ENCODE measurements at places on chromosomes 6 and 20.

- peak; percentile 27 for DNase-seq
Measured at GRCh38 chr6:103273048-103273447, 1586.7 kb downstream of the HACE1 start.

- no peak for DNase-seq
Measured at GRCh38 chr6:142462260-142462659, 160.5 kb downstream of the ADGRG6 start.

DNA sequence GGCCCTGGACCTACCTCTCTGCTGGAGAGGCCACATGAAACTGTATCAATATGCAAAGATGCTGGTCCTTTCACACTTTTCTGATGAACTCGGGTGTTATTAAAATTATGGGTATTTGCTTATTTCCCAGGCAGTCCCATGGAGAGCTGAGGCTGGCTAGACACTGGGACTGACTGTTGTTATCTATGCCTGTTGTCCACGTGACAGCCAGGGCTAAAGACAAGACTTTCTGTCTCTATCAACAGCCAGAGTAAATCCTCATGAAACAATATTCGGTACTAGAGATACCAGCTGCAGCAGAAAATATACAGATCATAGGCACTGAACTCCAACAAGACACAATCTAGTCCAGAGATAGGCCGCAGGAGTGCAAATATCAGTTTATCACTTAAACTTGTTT is 236.4 kb downstream of the FOXA2 start:
- no peak for DNase-seq

GRCh38 chr6:2900221-2900807 is 2.8 kb downstream of the SERPINB9 start:
- no peak for DNase-seq

GRCh38 chr6:157557559-157557958 is 176.6 kb downstream of the ZDHHC14 start:
- no peak for DNase-seq

GRCh38 chr6:15443119-15443830 is 197.4 kb downstream of the JARID2 start:
- DNase-seq = no peak

GRCh38 chr6:164124986-164125385 is 710.5 kb downstream of the QKI start:
- DNase-seq = no peak

DNA sequence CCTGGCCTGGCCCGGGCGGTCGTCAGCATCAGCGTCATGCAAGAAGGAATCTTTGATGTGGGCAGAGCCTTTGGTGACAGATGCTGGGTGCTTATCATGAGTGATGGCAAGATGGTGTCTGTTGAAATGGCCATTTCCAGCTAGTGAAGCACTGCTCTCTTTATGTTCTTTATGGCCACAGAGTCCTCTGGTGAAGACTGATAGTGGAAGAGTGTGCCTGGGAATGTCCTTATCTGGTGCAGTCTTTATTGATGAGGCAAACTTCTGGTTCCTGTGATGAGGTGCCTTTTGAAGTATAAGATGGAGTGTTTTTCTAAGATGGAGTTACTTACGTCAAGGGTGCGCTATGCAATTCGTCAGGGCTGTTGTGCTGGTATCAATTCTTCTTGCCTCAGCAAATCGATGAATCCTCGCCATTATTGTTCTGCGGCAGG is 22.6 kb upstream of the CCR6 start:
- no peak for DNase-seq

DNA sequence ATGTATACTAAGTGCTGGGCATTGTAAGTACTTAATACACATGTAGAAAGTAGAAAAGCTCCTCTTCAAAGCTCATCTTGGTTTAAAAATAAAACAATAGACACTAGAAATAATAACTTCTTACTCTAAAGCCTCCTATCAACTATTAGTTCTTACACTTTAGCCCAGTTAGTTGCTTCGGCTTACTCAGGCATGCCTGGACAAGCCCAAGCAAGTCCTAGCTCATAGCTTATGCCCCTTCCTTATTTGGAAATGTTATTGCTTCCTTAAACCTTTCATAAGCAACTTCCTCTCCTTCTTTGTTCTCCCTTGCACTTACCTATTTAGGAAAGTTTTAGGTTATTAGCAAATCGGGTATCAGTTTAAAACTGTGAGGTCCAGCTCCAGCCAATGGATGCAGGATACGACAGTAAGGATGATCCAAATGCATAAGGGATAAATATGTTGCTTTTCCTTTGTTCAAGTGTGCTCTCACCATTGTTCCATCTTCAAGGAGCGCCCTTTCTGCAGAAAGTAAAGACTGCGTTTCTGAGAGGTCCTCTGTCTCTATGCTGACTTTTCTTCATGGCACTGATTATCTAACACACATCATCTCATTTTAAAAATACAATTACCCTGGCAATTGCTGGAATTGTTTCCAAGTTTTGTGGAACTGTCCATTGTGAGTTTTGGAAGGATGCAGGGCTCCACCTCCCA is 12.3 kb downstream of the TMEM30A start:
- DNase-seq = no peak

- no peak for DNase-seq
Measured at GRCh38 chr6:169949511-169950097, 198.2 kb downstream of the ERMARD start.

DNA sequence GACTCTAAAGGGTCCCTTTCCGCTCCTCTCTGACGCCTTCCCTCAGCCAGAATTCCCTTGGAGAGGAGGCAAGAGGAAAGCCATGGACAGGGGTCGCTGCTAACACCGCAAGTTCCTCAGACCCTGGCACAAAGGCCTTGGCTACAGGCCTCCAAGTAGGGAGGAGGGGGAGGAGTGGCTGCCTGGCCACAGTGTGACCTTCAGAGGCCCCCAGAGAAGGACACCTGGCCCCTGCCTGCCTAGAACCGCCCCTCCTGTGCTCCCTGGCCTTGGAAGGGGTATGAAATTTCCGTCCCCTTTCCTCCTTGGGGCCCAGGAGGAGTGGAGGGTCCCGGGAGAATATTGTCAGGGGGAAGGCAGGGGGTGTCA is 2.7 kb downstream of the VEGFA start:
- peak; percentile 60 for DNase-seq

DNA sequence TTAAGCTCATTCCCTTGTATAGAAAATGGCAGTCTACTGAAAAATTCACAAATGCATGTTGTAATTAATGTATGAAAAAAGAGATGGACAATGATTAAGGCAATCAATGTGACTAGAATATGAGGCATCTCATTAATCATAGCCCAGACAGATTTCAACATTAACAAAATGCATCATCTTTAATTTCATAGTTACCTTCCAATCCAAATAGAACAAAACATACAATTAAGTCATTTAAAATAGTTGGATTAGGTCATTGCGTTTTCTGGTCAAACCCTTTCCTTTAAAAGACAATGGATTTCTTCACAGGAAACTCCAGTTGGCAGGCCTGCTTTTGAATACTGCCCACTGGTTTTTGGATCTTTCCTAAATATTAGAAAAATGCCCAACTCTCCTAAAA is 203.9 kb downstream of the HAO1 start:
- DNase-seq = no peak

DNA sequence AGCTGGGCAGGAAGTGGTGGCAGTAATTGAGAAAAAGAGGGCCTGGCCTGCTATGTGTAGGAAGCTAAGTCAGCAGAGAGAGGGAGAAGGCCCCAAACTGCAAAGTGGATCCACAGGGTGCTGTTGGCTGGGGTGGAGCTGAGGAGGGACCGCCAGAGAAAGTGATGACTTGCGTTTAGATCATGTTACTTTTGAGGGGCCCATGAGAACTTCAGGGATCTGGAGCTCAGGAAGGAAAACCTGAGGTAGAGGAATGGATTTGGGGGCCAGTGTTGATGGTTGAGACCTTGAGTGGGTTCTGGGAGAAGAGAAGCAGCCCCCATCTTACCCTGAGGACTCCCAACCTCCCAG is 155.5 kb downstream of the MRPL14 start:
- DNase-seq = no peak

GRCh38 chr20:51750037-51750769 is 18.0 kb downstream of the ATP9A start:
- no peak for DNase-seq

DNA sequence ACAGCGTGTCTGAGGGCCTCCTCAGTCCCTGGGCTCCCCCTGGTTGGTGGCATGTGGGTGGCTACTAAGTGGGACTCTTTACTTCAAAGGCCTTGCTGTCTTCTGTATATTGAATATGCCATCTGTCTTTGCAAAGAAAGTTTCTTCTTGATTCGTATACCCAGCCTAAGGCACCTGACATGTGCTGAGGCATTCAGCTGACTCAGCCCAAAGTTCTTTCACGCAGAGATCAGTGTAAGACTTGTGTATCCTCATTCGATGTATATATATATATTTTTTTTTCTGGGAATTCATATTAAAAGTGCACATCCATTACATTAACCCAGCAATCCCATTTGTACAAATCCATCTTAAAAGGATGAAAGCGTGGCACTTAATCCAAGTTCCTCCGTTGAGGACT is 115.1 kb upstream of the PMEPA1 start:
- DNase-seq = no peak

GRCh38 chr6:42962502-42963178 is 2.1 kb downstream of the GNMT start:
- no peak for DNase-seq

GRCh38 chr6:7727086-7727945 is 1.4 kb downstream of the BMP6 start:
- DNase-seq = no peak

DNA sequence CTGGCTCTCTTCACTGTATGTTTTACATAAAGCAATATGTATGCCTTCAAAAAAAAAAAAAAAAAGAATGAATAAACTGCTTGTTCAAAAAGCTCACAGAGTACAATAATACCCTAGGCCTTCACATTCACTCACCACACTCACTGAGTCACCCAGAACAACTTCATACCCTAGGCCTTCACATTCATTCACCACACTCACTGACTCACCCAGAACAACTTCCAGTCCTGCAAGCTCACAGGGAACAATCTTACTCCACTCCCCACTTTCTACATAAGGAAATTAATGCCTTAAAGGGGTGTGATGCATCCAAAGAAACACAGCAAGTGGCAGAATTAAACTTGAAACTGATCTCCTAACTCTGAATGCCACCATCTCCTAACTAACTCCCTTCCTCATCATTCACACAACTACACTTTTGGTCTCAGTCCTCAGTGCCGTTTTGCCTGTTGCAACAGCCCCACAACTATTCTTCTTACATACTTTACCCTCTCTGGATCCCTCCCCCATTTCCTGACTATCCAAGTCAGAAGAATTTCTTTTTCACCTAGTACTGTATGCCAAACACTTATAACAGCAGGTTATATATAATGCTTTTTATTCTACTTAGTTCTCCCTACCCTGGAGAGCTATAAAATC is 34.2 kb downstream of the NHSL1 start:
- DNase-seq = no peak

DNA sequence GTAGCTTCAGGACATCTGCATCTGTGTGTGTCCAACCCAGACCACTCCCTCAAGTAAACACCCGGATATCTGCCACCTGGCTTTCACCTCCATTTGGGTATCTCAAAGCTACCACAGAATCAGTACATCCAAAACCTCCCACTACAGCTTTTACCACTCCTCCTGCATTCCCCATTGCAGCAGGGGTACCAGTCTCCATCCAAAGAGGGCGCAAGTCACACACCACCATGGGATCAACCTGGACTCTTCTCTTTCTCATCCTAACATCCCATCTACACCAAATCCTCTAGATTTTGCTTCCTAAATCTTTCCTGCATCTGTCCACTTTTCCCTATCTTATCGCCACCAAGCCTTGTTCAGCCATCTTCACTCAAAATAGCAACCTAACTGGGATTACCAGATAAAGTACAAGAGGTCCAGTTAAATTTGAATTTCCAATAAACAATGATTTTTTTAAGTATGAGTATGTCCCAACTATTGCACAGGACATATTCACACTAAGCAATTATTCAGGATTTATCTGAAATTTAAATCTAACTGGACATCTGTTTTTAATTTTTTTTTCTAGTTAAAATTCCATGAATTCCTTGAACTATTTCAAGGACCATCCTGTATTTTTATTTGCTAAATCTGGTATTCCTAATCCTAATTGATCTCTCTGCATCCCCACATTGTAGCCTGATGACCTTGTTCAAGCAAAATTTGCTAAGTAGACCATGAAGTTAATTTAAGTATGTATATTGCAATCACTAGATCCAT is 164.3 kb upstream of the MLN start:
- no peak for DNase-seq

GRCh38 chr6:21732731-21733130 is 139.2 kb downstream of the SOX4 start:
- DNase-seq = no peak

- no peak for DNase-seq
Measured at GRCh38 chr6:155349129-155349528, 34.8 kb upstream of the TFB1M start.

DNA sequence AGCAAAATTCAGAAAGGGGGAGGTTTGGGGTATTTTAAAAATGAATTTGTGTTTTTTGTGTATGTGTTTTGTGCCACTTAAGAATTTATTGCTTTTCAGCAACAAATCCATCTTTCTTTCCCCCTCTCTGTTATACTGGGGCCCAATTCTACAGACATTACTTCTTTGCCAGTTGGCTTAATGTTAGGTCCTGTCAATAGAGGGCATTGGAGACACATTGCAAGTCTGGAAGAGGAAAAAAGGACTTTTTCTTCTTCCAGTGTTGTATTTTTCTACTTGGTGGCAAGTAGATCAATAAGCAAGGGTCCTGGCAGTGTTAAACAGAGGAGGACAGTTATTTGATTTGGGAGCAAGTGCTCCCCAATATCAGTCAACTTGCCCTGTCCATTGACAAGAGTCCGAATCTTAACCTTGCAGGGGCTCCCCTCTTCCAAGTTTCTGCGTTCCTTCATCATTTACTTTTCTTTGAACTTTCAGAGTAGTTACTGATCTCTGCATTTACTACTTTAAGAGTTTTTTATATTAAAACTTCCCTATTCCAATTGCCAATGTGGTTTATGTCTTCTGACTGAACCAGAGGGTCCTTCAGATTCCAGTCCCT is 23.4 kb downstream of the SCML4 start:
- DNase-seq = no peak

- no peak for DNase-seq
Measured at GRCh38 chr6:43798688-43799444, 28.9 kb downstream of the VEGFA start.

GRCh38 chr6:90197854-90198496 is 98.7 kb downstream of the BACH2 start:
- no peak for DNase-seq

- no peak for DNase-seq
Measured at GRCh38 chr6:29789176-29789575, 38.4 kb upstream of the HLA-G start.

- DNase-seq = no peak
Measured at GRCh38 chr20:57869291-57869950, 159.6 kb upstream of the PMEPA1 start.

- no peak for DNase-seq
Measured at GRCh38 chr6:150450918-150451317, 82.1 kb downstream of the IYD start.

DNA sequence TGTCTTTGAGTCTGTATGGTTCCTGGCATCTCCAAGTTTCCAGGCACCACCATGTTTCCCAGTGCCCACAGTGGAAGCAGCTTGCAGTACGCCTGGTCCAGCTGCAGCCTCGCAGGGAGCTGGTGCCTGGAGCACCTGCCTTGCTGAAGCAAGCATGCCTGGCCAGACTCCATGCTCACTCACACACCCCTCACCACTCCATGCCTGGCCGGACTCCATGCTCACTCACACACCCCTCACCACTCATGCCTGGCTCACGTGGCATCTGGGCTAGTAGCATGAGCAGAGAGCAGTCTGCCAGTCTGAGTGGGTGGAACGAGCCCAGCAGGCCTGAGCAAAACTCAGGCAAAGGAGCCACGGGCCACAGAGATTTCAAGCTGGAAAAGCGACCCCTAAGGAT is 214.3 kb downstream of the TFAP2C start:
- DNase-seq = no peak

- no peak for DNase-seq
Measured at GRCh38 chr20:33744181-33744580, 12.4 kb downstream of the ZNF341 start.

- DNase-seq = no peak
Measured at GRCh38 chr6:34412643-34413214, 13.1 kb downstream of the RPS10 start.

Measured in left kidney (tissue), 8 donors.